Stimulated activated CD4-positive, alpha-beta T cell treated with anti-CD3 and anti-CD28 coated beads, TNF-alpha, amount 100 ng/mL, for 48 hours (primary cell): ENCODE measurements at places on chromosomes 5 and 9.

GRCh38 chr9:127735530-127736185 is 564 bp upstream of the TOR2A start:
- no peak for DNase-seq

DNA sequence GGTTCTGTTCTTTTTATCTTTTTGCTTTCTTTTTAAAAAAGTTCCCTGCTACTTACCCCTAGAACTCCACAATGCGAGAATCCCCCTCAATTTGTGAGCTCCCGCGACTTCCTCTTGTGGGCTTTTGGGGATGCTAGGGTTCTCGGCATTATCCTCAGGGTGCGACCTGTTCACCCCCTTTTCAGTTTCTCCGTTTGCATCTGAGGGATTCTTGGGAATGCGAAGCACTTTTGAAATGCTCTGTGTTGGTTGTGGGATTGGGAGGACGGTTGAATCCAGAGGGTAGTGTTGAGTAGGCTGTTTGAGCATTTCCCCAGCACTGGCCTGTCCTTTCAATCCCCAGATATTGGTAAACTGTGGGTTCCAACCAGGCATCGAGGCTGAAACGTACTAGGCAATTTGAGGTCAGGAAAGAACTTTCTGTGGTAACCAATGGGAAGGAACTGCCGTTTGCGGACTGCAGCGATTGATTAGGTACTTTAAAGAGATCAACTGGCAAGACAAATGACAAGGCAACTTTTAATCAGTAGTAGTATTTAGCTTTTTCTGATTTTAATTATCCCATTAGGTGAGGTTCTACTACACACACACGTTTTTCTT is 415 bp downstream of the XRCC4 start:
- no peak for DNase-seq

GRCh38 chr9:131677049-131677443 is 62.8 kb downstream of the RAPGEF1 start:
- no peak for DNase-seq

- DNase-seq, result no peak
Measured at GRCh38 chr9:13756943-13757342, 477.5 kb upstream of the MPDZ start.

DNA sequence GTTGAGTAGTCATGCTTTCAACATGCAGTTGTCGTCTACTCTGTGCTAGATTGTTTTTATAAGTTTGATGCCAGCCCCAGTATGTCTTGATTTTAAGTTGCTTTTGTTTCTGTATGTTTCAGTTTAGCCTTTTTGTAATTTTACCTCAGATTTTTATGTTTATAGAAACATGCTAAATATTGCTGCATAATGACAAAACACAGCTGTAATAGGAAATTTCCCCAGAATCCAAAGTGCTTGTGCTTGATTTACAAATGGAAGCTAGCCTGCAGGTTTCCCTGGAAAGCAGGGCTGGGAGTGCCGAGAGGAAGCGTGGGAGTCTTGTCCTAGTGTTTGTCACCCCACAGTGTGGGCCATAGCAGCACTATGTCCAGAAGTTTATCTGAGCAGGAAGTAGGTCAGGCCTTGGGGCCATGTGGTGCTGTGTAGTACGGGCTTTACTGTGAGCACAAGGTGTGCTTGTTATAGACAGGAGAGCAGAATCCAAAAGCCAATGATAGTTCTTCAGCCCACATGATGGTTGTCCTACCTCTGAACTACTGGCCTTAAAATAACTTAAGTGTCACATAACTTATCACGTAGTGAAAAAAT is 100.0 kb upstream of the NREP start:
- no peak for DNase-seq

- DNase-seq, result no peak
Measured at GRCh38 chr5:37568893-37569292, 189.8 kb downstream of the WDR70 start.

DNA sequence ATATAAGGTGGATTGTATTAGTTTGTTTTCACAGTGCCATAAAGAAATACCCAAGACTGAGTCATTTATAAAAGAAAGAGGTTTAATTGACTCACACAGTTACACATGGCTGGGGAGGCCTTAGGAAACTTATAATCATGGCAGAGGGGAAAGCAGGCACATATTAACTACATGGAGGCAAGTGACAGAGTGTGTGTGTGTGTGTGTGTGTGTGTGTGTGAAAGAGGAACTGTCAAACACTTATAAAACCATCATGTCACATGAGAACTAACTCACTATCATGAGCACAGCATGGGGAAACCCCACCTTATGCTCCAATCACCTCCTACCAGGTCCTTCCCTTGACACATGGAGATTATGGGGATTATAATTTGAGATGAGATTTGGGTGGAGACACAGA is 118.6 kb downstream of the SPEF2 start:
- DNase-seq, result peak; percentile 3

- DNase-seq, result no peak
Measured at GRCh38 chr5:69415584-69415958, 655 bp downstream of the MARVELD2 start.

DNA sequence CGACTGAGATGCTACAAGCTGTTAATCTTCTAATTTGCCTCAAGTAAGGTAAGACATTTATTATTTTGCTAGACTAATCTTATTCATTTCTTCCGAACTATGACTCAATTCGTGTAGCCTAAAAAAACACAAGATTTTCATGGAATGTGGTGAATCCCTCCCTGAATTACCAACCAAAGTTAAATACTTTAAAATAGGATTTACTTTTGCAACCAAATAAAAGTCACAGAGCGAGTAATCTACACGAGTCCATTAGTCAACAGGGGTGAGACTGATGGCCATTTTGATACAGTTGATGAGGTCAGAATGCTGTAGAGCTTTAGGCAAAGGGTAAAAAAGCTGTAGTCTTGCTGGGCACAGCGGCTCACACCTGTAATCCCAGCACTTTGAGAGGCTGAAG is 13.1 kb upstream of the BNC2 start:
- no peak for DNase-seq

- no peak for DNase-seq
Measured at GRCh38 chr5:55052383-55052931, 28.4 kb downstream of the GZMK start.

DNA sequence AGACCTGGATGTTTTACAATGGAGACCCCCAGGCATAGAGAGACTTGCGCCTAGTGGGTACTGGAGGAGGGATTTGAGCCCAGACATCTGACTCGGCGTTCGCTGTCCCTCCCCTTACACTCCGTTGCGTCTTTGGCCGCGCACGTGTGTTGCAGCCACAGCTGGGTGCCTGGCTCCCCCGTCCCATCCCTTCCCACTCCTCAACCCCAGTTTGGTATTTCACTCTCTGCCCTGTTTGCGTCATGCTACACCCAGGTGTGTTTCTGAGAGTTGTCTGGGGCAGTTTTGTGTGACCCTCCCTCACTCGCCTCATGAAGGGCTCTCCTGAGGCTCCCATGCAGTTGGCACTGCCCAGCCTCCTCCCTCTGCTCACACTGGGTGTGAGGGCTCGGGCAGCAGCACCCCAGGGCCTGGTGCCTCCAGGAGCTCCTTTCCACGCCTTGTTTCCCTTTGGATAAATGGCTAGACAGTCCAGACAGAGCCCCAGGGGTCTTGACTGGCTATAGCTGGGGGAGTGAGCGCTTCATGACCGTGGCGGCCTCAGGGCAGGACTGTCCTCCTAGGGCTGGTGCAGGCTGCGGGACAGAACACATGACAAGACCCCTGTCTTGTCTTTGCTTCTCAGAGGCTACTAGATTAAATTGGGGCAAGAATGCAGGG is 13.6 kb downstream of the TCF7 start:
- DNase-seq, result no peak
